ELR (cell line): ENCODE measurements at places on chromosomes 3 and 15.

DNA sequence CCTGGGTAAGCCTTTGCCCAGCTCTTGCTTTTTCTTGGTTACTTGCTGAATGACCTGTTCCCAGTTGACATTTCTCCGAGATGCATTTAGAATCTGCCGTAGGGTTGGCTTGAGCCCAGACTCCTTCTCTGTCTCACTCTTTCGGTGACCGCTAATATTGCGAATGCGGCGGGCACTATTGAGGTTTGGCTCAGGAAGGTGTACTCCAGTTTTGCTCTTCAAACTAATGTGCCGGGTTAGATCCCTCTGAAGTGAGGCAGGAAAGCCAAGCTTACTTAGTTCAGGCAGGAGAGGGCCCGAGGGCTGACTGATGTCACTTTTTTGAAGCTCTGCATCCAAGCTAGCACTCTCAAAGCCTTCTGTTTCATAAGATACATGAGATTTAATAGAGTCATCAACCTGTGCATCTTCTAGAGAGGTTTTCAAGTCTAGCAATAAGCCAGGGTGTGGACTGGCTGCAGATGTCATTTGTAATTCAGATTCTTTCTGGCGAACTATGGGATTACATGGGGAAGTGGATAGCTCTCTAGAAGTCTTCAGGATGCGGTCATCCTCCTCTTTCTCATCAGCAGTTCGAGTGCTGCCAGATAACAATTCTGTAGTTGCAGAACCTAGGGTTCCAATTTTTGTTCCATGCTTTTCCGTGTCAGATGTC lies 41.0 kb downstream of the ZNF106 start:
- no peak for DNase-seq

DNA sequence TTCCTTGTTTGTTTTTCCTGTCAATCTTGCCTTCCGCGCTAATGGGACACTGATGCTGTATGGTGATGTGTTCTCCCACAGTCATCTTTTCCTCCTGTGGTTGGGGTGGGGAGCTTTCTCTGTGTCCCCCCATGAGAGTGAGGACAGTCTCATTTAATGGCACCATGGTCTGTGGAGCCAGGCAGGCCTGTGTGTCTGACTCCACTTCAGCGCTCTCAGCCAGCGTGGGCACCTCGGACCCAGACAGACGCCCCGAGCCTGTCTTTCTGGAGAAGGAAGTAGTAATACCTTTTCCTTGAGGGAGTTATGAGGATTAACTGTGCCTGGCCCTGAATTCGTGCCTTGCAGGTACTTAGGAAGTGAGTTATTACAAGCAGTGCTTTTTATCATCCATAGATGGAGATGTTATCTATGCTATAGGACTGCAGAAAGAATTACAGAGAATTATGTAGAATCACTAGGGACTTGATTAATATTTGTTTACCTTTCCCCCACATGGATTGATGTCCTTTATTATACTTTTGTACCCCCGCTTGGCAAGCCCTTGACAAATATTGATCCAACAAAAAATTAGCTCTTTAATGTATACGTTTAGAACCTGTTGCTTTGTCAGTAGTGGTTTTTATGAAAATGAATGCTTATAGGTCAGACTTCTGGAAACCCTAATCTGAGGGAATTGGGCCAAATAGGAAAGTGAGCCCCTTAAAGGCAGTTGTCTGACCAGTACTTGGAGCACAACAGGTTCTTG lies 152.4 kb downstream of the PGPEP1L start:
- DNase-seq: no peak

DNA sequence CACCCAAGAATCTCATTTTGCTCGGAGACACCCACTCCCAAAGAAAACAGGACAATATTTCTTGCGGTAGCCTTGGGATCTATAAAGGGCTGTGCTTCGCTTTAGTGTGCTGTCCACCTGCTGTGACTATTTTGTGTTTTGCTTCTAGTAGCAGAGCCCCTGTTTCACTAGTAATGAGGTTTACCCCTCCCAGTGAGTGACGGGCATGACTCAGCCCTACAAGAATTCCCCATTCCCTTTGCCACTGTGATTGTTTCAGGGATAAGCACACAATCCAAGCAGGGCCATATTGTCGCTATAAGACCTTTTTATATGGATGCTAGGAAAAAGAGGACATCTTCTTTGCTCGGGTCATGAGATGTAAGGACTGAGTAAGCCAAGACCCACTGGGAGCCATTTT lies 62.5 kb upstream of the FOXB1 start:
- peak; percentile 3 for DNase-seq

DNA sequence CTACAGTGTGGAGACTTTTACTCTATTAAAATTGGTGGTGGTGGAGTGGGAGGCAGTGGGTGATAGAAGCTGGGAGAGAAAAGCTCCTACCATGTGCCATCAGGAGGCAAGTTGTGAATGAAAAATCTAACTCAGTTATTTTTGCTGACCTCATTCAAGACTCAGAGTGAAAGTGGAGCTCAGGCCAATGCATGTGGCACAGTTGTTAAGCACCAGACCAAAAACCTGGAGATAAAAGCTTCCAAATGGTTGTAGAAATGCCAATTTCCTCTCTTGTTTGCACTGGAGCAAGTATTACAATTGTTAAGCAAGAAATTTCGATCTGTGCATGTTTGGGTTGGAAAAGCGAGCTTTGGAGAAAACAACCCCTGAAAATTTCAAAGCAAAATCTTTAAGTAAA lies 81.5 kb upstream of the PRICKLE2 start:
- no peak for DNase-seq

DNA sequence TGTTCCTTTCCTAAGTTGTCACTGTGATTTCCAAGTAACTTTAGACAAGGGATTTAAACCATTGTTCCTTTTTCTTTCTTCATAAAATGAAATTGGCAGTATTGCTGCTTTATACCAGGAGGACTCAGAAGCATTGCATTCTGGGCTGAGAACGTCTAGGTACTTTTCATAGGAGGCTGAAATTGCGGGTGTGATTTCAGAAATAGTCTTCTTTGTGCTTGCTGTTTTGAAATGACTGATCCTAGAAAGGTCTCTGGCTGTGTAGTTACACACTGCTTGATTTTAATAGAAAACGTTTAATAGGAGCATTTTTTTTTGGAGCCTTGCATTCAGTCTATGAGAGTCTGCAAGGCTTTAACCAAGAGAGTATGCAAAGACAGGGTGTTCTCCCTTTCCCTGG lies 56.3 kb downstream of the PPM1L start:
- DNase-seq: no peak

- no peak for DNase-seq
Measured at GRCh38 chr15:74794248-74794969, 12.5 kb downstream of the CSK start.

- DNase-seq: no peak
Measured at GRCh38 chr3:138461896-138462295, 27.5 kb downstream of the ESYT3 start.

GRCh38 chr3:65279225-65279782 lies 591.5 kb upstream of the ADAMTS9 start:
- DNase-seq: no peak

DNA sequence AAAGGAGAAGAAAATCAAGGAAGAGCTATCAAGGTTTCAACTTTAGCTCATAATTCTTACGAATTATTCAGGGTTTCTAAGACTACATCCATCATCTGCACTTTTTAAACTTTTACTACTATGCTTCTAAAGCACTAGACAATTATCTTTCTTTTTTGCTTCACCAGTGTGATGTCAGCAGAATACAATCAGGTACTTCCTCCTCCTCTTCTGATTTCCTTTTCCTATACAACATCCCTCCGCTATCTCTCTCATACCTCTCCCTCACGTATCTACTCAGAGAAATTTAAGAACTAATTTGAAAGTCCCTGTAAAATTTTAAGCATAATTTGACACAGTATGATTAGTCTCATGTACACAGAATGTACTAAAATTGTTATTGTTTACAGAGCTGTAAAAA lies 47.3 kb upstream of the USP50 start:
- no peak for DNase-seq

DNA sequence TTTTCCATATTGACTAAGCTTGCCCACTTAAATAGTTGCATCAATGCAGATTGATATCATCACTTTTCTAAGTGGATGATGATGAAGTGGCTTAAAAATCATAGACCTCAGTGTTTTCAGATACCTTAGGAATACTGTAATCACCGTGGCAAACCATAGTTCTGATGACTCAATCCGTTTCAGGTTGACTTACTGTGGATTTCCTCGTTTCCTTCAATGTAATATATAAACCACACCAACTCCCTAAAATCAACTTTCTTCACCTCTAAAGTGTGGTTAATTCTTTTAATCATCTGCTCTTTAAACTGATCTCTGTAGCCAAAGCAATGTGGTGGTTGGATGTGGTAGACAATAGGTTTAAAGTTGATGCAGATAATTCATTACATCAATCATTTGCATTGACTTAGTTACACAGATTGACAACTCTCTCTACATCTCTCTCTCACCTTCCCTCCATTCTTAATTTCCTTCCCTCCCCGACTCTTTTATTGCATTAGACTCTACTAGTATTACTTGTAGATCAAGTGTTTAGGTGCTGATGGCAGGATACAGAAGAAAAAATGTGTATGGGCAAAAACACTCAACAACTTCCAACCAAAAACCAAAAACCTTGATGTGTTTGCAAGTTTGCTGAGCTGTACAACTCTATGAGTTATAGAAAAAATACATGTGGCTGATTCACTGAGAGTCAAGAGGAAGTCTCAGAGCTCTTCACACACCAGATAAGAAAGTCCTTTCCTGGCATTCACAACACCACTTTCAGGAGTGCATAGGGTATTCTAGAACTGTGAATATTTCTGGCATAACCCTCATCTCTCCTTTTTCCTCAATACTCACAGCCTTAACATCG lies 243.5 kb downstream of the NFKBIZ start:
- DNase-seq: peak; percentile 80

- DNase-seq: peak; percentile 94
Measured at GRCh38 chr15:95557226-95558046, 773.1 kb upstream of the NR2F2 start.

- no peak for DNase-seq
Measured at GRCh38 chr15:22948056-22948455, 32.1 kb downstream of the CYFIP1 start.

DNA sequence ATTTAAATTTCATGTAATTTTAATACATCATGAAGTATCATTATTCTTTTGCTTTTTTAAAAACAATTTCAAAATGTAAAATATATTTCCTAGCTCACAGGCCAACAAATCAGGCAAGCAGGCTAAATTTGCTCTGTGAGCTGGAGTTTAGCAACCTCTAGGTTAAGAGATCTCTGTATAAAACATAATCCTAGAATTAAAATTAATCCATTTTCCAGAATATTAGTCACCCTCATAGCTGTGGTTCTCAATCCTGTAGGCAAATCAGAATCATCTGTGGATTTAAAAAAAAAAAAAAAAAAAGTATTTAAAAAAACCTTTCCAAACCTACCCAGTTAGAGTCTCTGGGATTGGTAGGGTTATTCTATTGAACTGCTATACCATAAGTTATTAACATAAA lies 209.7 kb downstream of the MINAR1 start:
- DNase-seq: no peak

DNA sequence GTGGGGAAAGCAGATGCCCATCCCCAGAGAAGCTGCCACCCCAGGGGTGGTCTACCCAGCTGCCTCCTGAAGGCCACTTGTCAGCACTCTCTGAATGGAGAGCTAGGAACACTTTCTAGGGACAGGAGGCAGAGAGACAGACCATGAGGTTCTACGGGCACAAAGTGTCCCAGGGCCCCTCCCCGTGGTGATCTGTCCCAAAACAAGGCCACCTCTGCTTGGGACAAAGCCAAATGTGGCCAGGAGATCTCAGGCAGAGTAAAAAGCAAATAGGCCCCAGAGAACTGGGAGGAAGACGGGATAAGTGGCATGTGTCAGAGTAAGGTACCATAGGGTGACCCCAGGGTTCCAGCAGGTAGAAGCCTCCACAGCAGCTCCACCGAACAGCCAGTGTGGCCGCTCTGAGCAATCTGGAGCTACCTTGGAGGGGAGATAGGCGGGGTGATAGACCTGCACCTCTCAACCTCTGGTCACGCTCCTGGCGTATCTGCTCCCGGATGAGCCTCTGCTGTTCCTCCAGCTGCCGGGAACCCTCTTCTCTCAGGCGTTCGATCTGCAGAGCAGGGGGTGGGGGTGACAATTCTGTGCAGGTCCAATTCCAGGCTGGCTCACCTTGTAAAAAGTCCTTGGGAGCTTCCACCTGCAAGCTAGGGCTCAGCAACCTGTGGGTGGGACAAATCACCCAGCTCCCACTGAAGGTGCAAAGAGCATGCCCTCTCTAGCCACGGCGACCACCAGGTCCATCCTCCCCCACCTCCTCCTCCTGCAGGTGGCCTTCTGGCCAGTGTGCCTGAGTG lies 6.2 kb downstream of the C15orf62 start:
- DNase-seq: no peak

DNA sequence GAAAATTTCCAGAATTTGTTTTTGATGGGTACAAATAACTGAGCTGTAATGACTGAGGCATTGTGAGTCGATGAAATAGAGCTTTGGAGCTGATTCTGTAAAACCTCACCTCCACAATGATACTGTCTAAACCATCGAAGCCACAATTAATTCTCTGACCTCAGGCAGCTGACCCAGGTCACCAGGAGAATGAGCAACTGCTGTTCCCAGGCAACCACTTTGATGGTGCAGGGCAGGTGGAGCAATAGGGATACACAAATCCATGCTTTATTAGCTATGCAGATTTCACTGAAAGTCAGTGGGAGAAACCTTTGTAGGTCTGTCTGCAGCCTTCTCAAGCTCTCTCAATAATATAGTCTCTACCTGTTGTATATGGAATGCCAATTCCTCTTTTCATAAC lies 204.4 kb downstream of the RYR3 start:
- no peak for DNase-seq

DNA sequence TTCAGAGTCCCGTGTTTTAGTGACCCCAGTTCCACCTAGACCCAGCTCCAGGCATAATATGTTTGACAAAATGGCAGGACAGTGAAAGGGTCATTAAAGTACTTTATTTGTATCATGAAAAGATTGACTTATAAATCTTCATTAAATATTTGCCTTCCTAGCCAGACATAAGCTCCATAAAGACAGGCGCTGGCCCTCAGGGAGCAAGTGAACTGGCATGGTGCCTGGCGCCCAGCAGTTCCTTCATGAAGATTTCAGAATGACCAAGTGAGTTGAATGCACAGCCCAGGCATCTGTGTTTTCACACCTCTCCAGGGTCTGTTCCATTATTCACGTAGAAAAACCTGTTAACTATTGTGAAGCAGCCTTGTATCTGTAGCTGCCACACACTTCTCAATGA lies 166.2 kb downstream of the GAP43 start:
- no peak for DNase-seq

GRCh38 chr15:55872471-55872870 lies 120.9 kb downstream of the NEDD4 start:
- no peak for DNase-seq

DNA sequence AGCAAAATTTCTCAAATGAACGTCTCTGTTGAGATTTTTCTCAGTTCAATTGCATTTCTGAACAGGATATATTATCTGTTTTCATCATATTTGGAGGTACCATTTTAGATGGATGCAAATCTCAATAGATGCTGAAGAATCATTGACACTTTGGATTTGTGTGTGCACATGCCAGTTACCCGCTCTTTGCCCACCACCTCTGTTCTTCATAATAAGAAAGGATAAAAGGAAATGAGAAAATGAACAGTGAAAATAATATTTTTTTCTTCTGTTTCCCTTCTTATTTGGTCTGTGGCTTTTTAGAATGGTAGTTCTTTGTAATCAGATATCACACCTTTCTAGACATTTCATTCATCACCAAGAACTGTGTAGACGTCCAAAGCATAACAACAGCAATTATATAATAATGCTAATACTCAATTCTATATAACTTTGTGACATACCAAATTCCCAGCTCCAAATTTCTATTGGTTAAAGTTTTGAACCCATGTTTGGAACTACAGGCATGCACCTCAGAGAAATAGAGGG lies 256.7 kb upstream of the SATB1 start:
- DNase-seq: no peak
